ENCODE measurements at places on chromosomes 16 and 17.

DNA sequence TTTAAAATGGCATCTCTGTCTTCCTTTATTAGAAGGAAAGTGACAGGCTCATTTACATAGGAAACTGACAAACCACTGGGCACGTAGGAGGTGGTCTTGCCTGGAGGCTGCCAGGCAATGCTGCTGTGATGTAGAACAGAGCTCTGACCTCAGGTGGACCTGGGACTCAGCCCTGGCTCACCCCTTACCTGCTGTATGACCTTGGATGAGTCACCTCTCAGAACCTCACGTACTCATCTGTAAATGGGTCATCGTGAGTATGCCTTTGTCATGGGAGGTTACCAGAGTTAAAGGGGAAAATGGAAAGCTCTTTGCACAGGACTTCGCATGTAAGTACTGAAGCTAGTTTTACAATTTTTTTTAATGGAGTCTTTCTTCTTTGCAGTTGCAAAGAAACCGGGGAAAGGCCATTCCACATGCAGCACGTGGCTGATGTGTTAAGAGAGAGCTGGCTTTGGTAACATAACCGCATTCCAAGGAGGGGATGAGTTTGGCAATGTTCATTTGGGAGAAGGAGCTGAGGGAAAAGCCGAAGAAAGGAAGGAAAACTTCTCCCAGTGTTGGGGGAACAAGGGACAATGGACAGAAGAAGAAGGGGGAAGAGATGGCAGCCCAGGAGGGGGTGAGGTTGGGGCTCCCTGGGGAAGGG lies 37.4 kb upstream of the LONP2 start:
- DNase-seq: no peak

GRCh38 chr17:43614561-43614960 lies 47.2 kb downstream of the MEOX1 start:
- no peak for DNase-seq

- DNase-seq: no peak
Observed at GRCh38 chr17:8859027-8859803, 8.3 kb downstream of the PIK3R6 start.

GRCh38 chr17:5139458-5139732 lies 23.6 kb downstream of the USP6 start:
- no peak for DNase-seq

- no peak for DNase-seq
Observed at GRCh38 chr17:49907279-49907678, 59.4 kb upstream of the TAC4 start.

GRCh38 chr16:1441391-1441829 lies 2.9 kb downstream of the CCDC154 start:
- DNase-seq: no peak

GRCh38 chr16:52470585-52470984 lies 76.4 kb downstream of the TOX3 start:
- DNase-seq: no peak
